ENCODE measurements at places on chromosomes 16 and 17. TPM values are rescaled to one million over a fixed set of nuclear protein-coding genes. Genes with fewer than 3 reads are reported as not detected.

GRCh38 chr17:55154101-55154500 is 110.7 kb upstream of the HLF start:
- H3K4me1 ChIP-seq, result no peaks in the 10 kb centered on the region
- H3K27ac ChIP-seq, result no peak overlapping the region
- H3K36me3 ChIP-seq, result no peaks in the 10 kb centered on the region
- H3K4me3 ChIP-seq, result no peak overlapping the region
- H3K27me3 ChIP-seq, result no peaks in the 10 kb centered on the region

Gene CES1
- total RNA-seq, result not detected

- H3K4me1 ChIP-seq, result no peaks in the 10 kb centered on the region
- no peaks in the 10 kb centered on the region for H3K27me3 ChIP-seq
- DNase-seq, result no peak
- H3K36me3 ChIP-seq, result no peaks in the 10 kb centered on the region
- no peak overlapping the region for H3K27ac ChIP-seq
Measured at GRCh38 chr16:1199347-1200013, 25.6 kb downstream of the TPSG1 start.

- no peak for DNase-seq
- H3K27ac ChIP-seq, result no peak overlapping the region
Measured at GRCh38 chr16:57360321-57360935, 1.8 kb downstream of the CCL22 start.

DNA sequence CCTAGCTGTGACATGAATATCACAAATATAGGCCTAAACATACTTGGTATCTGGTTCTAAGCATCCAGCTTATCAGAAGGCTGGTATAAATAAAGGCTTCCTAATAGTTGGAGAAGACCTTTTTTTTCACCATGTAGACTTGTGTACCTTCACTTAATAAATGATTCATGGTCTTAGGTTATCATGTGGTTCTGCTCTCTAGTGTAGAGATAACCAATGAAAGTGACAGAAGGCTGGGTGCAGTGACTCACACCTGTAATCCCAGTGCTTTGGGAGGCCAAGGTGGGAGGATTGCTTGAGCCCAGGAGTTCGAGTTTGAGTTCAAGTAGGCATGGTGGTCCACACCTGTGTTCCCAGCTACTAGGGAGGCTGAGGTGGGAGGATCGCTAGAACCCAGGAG is 3.1 kb downstream of the DDX19A start:
- peaks cover 19% of the 10 kb centered on the region for H3K4me1 ChIP-seq
- no peak overlapping the region for H3K4me3 ChIP-seq
- no peak for DNase-seq
- no peaks in the 10 kb centered on the region for H3K27me3 ChIP-seq

Gene TBC1D26
- 0.26 TPM for total RNA-seq

Gene CFAP97D1
- not detected for total RNA-seq

DNA sequence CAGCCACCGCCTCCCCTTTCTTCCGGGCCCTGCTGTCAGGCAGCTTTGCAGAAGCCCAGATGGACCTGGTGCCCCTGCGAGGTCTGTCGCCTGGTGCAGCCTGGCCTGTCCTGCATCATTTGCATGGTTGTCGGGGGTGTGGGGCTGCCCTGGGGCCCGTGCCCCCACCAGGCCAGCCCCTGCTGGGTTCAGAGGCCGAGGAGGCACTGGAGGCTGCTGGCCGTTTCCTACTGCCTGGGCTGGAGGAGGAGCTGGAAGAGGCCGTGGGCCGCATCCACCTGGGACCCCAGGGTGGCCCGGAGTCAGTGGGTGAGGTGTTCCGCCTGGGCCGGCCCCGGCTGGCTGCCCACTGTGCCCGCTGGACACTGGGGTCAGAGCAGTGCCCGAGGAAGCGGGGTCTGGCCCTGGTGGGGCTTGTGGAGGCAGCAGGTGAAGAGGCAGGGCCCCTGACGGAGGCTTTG is 5.5 kb upstream of the TGFB1I1 start:
- peaks cover 2% of the 10 kb centered on the region for H3K27me3 ChIP-seq
- no peak for DNase-seq
- H3K36me3 ChIP-seq, result no peaks in the 10 kb centered on the region
- H3K4me3 ChIP-seq, result no peak overlapping the region

Data from CD8-positive, alpha-beta memory T cell (primary cell).